Activated T-cell treated with anti-CD3 and anti-CD28 coated beads, Interleukin-2, amount 50 U/mL, for 24 hours (primary cell): ENCODE measurements at places on chromosomes 12 and 14.

- DNase-seq = no peak
Observed at GRCh38 chr12:81377771-81378170, 299.9 kb downstream of the ACSS3 start.

DNA sequence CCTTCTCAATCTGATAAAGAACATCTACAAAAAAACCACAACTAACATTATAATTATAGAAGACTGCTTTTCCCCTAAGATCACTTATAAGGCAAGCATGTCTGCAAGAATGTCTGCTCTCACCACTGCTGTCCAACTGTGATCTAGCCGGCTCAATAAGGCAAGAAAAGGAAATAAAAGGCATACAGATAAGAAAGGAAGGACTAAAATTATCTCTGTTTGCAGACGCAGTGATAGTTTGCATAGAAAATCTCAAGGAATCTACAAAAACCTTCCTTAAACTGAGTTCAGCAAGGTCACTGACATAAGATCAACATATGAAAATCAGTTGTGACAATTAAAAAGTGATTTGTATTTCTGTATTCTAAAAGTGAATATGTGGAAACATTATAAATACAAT, 138.0 kb upstream of the EGLN3 start:
- no peak for DNase-seq

- peak; percentile 68 for DNase-seq
Observed at GRCh38 chr14:105069871-105070759, 4.9 kb upstream of the GPR132 start.

DNA sequence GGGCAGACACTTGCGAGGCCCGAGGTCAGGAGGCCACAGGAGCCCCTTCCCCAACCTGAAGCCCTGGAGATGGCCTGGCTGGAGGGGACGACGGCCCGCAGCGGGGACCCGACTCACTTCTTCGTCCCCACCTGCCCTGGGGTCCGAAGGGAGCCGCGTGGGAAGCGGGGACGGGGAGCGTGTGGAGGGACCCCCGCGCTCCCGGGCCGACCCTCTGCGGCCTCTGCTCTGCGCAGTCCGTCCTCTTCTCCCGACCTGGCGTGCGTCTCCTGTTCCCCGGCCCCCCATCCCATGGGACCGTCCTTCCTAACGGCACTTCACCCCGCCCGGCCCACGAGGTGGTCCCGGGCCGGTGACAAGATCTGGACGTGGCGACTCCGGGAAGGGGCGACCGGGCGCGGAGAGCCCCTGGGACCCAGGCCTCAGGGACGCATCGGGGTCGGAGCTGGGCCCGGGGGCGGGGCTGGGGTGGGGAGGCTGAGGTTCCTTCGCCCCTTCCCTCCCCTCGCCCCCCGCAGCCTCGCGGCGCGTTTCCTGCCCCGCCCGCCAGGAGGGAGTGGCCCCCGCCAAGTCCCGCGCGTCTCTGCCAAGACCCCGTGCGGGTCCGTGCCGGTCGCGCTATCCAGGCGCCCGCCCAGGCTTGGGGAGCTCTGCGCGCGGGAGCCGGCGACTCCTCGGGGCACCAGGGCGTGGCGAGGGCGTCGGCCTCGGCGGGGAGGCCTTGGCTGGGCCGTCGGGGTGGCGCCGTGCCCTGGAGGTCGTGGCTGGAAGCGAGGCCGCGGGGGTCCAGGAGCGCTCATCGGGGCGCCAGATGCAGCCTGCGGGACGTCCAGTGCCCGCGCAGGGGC, 97.1 kb downstream of the TNFAIP2 start:
- no peak for DNase-seq

GRCh38 chr12:76247026-76247646, 101.1 kb downstream of the BBS10 start:
- no peak for DNase-seq

GRCh38 chr14:51094282-51094821, 553 bp downstream of the TRIM9 start:
- DNase-seq = no peak

- DNase-seq = no peak
Observed at GRCh38 chr12:1130164-1130563, 139.1 kb downstream of the ERC1 start.

GRCh38 chr14:58078471-58078870, 73.5 kb downstream of the ARMH4 start:
- DNase-seq = no peak

DNA sequence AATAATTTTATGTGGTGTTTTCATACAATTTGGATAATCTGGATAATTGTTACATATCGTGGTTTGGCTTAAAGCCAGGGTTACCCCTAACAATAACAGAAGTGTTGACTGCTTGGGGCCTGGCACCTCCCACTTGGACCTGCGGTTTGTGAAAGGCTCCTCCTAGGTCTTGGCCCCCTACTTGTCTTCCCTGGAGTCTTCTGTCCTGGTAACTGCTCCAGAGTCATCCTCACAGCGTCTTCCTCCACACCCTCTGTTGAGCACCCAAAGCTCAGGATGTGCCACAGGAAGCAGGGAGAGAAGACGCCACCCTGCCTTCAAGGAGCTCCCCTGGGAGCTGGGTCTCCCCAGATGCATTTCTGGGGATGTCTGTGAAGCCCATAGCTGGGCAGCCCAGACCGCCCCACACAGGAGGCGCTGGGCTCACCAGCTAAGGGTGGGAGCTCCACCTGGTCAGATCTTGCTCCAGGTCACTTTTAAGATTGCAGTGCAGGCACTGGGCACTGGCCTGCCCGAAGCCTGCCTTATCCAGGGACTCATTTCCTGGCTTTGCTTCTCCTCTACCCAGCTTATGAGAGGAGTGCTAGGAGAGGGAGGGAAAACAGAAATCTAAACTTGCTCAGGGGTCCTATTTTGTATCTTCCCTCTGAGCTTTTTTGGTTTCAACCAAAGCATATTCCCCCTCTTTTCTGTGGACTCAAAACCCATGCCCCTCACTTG, 98.2 kb downstream of the ZFP36L1 start:
- peak; percentile 25 for DNase-seq

DNA sequence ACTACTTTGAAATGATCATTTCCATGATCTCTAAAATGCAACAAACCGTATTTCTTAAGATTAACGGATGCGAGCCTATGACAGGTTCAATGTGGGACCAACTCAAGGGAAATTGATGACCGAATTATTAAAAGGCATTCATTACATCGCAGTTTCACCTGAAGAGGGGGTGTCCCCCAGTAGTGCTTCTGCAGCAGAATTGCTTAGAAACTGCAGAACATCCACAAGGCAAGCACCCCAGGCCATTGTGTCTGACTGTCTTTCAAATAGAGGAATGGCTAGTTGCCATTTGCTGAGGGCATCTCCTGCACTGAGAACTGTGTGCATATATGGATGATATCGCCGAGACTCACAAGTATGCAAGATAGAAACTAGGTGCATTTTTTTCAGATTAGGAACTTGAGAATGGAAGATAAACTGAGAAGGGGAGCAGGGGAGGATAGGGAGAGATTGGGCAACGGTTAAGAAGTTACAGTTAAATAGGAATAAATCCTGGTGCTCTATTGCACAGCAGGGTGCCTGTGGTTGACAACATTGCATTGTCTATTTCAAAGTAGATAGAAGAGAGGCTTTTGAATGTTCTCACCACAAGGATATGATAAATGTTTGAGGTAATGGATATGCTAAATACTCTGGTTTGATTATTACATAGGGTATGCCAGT, 234.3 kb upstream of the PLEKHG7 start:
- no peak for DNase-seq

DNA sequence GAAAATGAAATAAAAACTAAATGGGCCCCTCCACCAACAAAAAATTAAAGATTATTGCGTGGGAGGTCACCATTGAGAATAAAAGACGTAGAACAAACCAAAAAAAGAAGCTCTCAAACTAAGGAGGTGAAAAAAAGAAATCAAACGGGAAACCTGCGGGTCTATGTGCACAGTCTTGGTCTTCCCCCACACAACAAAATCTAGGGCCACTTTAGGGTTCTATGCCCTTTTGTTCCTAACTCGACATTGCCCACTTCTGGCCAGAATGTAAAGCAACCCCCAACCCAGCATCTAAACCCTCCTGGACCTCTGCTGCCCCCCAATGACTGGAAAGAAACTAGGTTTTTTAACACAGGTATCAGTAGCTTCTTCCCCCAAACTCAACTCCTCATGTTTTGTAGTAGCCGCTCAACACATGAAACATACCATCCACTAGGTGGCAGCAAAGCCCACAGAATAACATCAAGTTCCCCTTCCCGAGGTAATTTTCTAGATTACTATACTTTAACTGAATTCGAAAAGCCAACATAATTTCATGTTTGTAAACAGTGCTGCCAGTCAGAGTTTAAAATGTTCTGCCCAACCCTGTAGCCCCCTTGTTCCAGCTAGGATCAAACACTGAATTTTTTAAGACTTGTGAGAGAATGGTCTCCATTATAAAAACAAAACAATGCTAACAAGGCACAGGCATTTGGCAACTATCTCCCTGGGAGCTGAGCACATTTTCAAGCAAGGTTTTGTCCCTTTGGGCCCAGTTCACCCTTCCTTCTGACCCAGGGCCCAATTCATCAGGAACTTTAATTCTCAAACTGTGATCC, 18.7 kb downstream of the DAD1 start:
- DNase-seq = peak; percentile 76

- DNase-seq = no peak
Observed at GRCh38 chr12:42236017-42236416, 2.0 kb downstream of the YAF2 start.

- DNase-seq = no peak
Observed at GRCh38 chr12:131559517-131560516, 151.1 kb upstream of the SFSWAP start.

DNA sequence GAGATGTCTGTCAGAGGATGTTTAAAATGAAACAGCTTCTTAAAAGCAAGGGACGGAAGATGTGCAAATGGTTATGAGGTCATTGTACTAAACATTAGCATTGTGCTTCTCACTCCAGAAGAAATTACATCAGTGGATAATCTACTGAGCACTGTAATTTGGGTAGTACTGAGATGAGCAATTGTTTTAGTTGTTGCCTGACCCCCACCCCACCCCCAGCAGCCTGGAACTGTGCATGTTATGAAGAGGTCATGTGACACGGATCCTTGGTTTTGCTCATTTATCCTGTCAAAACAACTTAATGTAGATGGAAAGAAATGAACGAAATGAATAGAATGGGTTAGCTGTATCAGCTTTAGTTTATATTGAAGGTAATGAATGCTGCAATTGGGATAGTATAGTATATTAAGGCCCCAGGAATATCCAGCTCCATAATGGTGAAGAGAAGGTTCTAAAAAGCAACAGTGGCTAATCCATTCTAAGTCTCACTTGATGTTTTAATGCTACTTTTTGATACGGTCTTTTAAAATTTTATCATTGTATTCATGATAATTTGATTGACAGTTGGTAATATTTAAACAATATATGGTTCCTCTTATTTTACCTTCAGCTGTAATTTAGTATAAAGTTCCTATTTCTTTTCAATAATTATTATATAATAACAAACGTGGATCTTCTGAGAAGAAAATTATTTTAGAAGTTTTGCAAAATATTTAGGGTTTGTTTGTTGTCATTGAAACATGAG, 58.5 kb downstream of the WNK1 start:
- DNase-seq = peak; percentile 56

GRCh38 chr12:75349946-75350345, 15.5 kb downstream of the GLIPR1L1 start:
- no peak for DNase-seq
